ENCODE measurements at places on chromosomes 6 and 20. TPM values are rescaled to one million over a fixed set of nuclear protein-coding genes. Genes with fewer than 3 reads are reported as not detected.

The ZNF165 gene
- 0.14 TPM for polyA plus RNA-seq

The COX4I2 gene
- polyA plus RNA-seq: not detected

The MCHR2 gene
- polyA plus RNA-seq: not detected

The OR2J3 gene
- not detected for polyA plus RNA-seq

The CPNE5 gene
- 0.10 TPM for polyA plus RNA-seq

The MEP1A gene
- not detected for polyA plus RNA-seq

The TPBG gene
- polyA plus RNA-seq: 93.2 TPM

The BMP7 gene
- not detected for polyA plus RNA-seq

The ATP6V1G2 gene
- 12.5 TPM for polyA plus RNA-seq

The ZNF391 gene
- 0.62 TPM for polyA plus RNA-seq

The BNIP5 gene
- not detected for polyA plus RNA-seq

The PDYN gene
- not detected for polyA plus RNA-seq

The PMEPA1 gene
- polyA plus RNA-seq: 4.3 TPM

The FAM50B gene
- polyA plus RNA-seq: 5.5 TPM

The ADTRP gene
- polyA plus RNA-seq: 0.33 TPM

The PSORS1C2 gene
- polyA plus RNA-seq: not detected

The CCR6 gene
- not detected for polyA plus RNA-seq

The KIAA0408 gene
- polyA plus RNA-seq: 4.7 TPM

The POPDC3 gene
- 29.1 TPM for polyA plus RNA-seq

The CAP2 gene
- polyA plus RNA-seq: 74.4 TPM

The RAB5IF gene
- polyA plus RNA-seq: 125 TPM

The OVOL2 gene
- polyA plus RNA-seq: not detected

The SYNDIG1 gene
- polyA plus RNA-seq: not detected

The WASF1 gene
- 15.7 TPM for polyA plus RNA-seq

The NKAIN4 gene
- polyA plus RNA-seq: not detected

The AHI1 gene
- 18.5 TPM for polyA plus RNA-seq

The KIF25 gene
- polyA plus RNA-seq: not detected

The SRMS gene
- polyA plus RNA-seq: not detected

The C4A gene
- polyA plus RNA-seq: 7.5 TPM

The C6orf58 gene
- polyA plus RNA-seq: not detected

The CALHM4 gene
- not detected for polyA plus RNA-seq

The OSTM1 gene
- 28.0 TPM for polyA plus RNA-seq
